ENCODE measurements at places on chromosomes 13 and 19.

DNA sequence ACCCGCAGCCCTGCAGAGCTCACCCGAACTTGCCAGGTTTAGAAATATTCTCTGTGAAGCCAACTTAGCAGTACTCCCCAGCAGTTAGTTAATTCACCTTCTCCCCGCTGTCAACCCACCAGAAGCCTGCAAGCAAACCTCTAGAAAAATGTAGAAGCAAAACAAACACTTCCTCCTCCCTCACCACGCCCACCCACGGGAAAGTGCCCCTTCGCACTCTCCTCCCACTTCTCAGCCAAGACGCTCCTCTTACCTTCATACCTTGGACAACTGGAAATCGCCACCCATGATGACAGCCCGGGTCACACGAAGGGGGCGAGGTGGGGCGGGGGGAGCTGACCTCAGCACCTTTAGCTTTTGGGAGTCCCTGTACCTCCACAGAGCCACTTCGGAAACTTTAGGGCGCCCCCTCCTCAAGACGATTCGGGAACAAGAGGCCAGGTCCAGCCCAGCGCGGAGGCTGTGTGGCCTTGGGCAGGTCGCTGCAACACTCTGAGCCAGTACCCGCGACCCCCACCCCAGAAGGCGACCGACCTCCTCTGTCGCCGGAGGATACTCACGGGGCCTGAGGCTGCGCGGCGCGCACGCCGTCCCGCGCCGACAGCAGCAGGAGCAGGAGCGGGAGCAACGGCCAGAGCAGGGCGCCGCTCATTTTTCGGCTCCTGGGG lies 485 bp downstream of the CPAMD8 start:
- no peak for DNase-seq

DNA sequence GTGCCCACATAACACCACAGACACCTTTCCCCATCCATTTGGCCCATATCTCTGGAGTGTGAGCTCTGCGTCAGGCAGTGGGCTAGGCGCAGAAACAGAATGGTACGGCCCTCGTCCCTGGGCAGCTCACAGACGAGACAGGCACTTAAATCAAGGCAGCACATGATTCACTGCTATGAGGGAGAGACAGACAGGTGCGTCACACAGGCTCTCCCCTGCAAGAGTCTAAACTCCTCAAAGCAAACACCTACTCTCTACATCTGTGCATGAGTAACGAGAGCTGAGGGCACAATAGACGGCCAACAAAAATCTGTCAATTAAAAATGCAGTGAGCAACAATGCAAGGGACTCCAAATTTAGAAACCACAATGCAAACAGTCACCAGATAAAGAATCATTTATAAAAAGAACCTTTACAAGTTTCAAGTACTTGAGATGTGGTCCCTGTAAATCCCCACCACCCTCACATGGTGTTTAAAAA lies 348.9 kb downstream of the UQCRFS1 start:
- DNase-seq: no peak

- no peak for DNase-seq
Observed at GRCh38 chr19:42129399-42130253, 2.6 kb downstream of the POU2F2 start.

- no peak for DNase-seq
Observed at GRCh38 chr13:109783447-109783814, 3.0 kb downstream of the IRS2 start.

DNA sequence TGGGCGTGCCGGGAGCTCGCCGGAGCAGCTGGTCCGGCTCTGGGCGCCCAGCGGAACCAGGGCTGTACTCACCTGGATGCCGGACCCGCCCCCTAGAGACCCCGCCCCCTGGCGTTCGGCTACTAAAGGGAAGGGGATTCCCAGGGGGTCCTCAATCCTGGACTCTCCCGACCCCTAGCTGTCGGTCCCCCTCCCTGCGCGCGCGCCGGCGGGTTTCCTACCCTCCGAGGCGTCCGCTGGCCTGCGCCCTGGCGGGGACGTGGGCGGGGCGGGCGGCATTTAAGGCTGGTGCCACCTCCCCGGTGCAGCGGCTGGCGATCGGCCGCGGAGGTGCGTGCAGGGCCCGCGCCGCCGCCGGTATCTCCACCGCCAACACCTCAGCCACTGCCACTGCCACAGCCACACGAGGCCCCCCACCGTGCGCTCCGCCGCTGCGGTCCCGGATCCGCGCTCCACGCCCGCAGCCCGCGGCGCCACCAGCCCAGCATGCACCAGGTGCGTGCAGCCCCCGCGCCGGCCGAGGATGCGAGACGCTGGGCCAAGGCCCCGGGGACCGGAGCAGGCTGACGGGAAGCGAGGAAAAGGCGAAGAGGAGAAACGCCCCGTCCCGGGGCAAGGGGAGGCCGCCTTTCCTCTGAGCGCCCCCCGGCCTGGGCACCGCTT lies at the start of gene ATP12A:
ATP12A (plus strand) TSS at position 151 of the 663 bp plus-strand sequence; CDS start at position 487, 336 bp downstream.
- no peak for DNase-seq

GRCh38 chr19:3024870-3025548 lies 4.1 kb downstream of the TLE2 start:
- DNase-seq: no peak

DNA sequence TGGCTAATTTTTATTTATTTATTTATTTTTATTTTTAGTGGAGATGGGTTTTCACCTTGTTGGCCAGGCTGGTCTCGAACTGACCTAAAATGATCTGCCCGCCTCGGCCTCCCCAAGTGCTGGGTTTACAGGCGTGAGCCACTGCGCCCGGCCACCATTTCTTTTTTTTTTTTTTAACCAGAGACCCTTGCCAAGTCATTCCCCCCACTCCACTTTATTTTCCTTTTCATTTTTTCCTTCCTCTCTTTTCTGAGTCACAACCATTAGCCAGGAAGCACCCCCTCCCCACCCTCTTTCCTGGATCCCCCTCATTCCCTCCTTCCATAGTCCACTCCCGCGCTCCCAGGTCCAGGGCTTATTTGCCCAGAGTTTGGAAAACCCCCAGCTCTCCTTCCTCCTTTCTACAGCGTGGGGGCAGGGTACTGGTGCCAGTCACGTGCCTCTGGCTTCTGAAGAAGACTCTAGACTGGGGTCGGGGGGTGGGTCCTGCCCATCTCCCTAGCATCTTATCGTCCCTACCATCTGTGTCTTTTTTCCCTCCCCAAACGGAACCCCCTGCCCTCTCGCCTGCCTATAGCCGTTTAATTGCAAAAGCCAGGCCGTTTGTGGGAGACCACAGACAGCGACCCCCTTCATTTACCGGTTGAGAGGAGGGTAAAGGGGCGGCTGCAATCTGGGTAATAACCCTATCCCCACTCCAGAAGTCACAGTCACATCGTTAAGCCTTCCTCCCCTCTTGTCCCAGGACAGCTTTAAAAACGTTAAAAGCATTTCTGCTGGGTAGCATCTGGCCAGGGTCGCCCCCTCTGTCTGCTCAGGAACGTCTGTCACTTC lies 1.1 kb upstream of the CALR start:
- no peak for DNase-seq

DNA sequence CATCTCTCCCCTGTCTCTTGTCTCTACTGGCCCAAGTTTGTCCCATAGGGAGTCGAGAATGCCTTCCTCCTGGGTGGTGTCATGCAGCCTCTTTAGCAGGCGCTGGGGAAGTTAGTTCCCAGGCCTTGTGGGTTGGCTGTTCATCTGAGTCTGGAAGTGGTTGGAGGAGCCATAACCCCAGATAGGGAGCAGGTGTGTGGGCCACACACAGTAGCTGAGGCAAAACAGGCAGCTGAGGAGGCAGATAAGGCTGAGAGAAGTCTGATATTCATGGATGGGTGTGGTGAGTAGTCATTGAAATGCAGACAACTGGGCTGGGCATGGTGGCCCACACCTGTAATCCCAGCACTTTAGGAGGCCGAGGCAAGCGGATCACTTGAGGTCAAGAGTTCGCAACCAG lies 40.9 kb upstream of the KPNA3 start:
- DNase-seq: no peak

DNA sequence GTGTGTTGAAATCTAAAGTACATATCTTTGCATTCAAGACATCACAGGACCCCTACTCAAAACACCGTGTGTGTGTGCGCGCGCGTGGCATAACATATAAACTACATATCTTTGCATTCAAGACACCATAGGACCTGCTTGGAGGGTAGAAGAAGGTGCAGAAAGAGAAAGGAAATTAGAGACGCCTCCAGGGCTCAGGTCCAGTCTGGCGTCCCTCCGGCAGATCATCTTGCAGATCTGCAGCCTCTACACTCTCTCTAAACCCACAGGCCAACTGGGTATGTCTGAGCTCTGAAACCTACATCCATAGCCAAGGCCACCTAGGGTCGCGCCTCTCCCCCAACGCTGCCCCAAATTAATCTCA lies 659 bp upstream of the PAFAH1B3 start:
- no peak for DNase-seq

DNA sequence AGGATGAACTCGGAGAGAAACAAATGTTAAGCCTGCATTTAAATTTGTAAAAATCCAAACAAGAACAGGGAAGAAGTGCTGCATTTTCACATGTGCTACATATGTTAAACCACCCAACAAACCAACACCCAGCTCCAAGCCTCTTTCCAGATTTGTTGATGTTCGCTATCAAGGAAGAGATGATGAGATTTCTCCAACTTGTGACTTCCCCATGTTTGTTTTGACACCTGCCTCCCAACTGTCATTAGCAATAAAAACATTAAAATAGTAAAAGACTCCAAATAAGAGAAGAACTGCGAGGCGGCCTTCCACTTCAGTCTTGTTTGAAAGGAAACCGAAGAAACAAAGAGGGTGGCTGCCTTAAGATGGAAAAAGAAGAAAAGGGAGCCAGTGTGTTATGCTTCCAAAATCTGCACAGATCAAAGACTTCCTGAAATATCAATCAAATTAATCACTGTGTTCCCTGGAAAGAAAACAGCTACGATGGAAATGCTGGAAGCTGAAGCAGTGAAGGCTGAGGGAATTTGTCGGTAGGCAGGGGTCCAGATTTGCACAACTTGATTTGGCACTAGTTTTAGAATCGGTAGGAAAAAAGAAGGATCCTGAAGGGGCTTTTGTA lies 14.0 kb upstream of the GGACT start:
- no peak for DNase-seq

DNA sequence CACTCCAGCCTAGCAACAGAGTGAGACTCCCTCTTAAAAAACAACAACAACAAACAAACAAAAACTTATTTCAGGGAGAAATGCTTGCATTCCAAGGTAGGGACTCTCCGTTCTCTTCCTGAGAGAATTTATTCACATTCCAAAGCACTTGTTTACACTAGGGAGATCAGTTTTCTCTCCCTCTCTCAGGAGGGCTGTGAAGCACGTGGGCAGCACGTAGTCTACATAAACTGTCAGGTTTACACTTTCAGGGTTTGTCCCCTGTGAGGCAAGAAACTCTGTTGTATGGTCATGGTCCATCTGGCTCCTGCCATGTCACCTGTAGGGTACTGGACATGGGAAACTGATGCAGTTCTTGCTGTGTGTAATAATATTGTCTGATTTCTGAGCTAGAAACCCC lies 31.6 kb downstream of the WDR87 start:
- no peak for DNase-seq

- DNase-seq: no peak
Observed at GRCh38 chr13:102017248-102017647, 384.6 kb downstream of the FGF14 start.

GRCh38 chr19:9789066-9789465 lies 20.5 kb upstream of the ZNF846 start:
- DNase-seq: no peak

DNA sequence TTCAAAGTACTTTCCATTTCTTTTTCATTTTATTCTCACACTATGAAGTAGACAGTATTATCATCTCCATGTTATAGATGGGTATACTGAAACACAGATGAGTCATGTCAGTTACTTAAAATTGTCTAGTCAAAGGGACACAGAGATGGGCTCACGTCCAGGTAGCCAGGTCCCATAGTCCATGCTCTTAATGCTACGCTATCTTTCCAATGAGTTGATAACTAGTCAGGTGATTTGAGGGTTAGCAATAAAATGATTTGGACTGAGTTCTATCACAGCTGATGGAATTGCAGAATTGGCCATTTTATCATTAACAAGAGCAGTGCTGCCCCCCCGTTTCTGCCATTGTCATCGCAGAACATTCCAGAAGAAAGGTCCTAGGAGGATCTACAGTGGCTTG lies 318.9 kb downstream of the DLEU7 start:
- no peak for DNase-seq

DNA sequence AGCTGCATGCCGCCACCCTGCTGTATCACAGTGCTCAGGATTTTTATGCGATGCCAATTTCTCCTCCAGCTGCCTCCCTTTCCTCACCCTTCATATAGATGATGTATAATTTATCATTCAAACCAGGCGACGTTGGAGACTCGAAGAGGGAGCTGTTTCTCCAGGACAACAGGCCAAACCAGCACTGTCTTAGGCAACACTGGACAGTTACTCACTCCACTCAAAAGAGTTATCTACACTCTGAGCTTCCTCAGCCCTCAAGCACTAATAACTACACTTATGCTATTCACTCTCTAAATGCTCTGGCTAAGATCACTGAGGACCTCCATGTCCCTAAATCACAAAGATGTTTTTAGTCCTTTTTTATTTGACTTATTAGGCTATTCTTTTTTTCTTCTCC lies 87.3 kb upstream of the RFC3 start:
- no peak for DNase-seq

DNA sequence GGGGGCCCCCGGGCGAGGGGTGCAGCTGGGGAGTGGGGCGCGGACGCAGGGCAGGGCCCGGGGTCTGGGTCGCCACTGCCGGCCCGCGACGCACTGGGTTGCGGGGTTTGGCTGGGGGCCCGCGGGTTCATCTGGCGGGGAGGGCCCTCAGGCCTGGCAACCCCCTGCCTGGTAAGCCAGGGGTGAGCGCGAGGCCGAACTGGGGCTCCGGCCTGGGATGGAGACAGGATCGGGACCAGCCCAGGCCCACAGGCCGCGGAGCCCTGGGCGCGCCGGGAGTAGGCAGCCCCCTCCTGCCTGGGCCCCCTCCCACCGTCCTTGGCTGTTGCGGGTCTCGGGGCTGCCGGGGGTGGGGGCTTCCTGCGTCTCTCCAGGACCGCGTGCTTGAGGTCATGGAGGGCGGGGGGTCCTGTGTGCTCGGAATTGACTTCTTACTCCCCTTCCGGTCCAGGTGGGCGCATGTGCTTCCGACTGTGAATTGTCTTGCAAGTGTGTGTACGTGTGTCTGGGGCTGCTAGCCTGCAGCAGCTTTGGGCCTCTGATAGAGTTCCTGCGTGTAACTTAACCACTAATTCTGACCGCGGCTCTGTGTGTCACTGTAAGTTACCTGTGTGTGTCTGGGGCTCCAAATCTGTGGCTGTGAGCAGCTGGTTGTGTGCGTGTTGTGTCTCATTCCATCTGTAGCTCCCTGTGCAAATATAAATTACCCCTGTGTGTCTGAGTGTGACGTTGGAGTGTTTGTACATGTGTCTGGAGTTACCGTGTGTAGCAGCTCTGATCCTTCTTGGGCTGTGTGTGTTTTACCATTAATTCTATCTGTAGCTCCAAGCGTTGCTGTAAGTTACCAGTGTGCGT lies 751 bp downstream of the GRAMD1A start:
- no peak for DNase-seq
